ENCODE measurements at places on chromosomes 12 and 14. TPM values are rescaled to one million over a fixed set of nuclear protein-coding genes. Genes with fewer than 3 reads are reported as not detected.

- no peak for DNase-seq
- H3K36me3 ChIP-seq, result no peaks in the 10 kb centered on the region
- no peaks in the 10 kb centered on the region for H3K27me3 ChIP-seq
- no peak overlapping the region for H3K4me3 ChIP-seq
- H3K4me1 ChIP-seq, result no peaks in the 10 kb centered on the region
- no peak overlapping the region for H3K27ac ChIP-seq
These were observed 92.8 kb downstream of the OTOGL start for GRCh38 chr12:80192087-80192486.

Gene C14orf119
- total RNA-seq, result 44.2 TPM

Gene TDRD9
- not detected for total RNA-seq

Gene CS
- 336 TPM for total RNA-seq

Data from activated naive CD4-positive, alpha-beta T cell treated with anti-CD3 and anti-CD28 coated beads for 36 hours (primary cell).